ENCODE measurements at places on chromosomes 12 and 14. TPM values are rescaled to one million over a fixed set of nuclear protein-coding genes. Genes with fewer than 3 reads are reported as not detected.

Gene SYT1
- 1.9 TPM for total RNA-seq

Gene LRFN5
- not detected for total RNA-seq

Gene ACOT4
- total RNA-seq = 1.6 TPM

Gene WSCD2
- not detected for total RNA-seq

Gene PTPRB
- total RNA-seq = 0.42 TPM

Gene TFCP2
- 8.7 TPM for total RNA-seq

Gene KCNK13
- not detected for total RNA-seq

Gene IPO8
- total RNA-seq = 9.1 TPM

Gene DNAH10
- total RNA-seq = 0.55 TPM

Gene ACSM4
- not detected for total RNA-seq

Gene CBLN3
- total RNA-seq = 0.11 TPM

Gene MYF5
- total RNA-seq = not detected

Gene KRT72
- total RNA-seq = not detected

Gene DHRS2
- not detected for total RNA-seq

Gene IFNG-AS1
- not detected for total RNA-seq

Gene PFKM
- total RNA-seq = 50.0 TPM

Gene RDH5
- total RNA-seq = 2.2 TPM

Gene CYP46A1
- total RNA-seq = not detected

Gene NTN4
- total RNA-seq = 27.5 TPM

Gene CCDC177
- not detected for total RNA-seq

Gene TRPV4
- 1.6 TPM for total RNA-seq

Gene TMTC1
- total RNA-seq = 16.9 TPM

Gene ANO2
- not detected for total RNA-seq

Gene KRT78
- 0.16 TPM for total RNA-seq

Gene ANG
- total RNA-seq = 10.1 TPM

Gene EIF5
- total RNA-seq = 163 TPM

Gene LALBA
- not detected for total RNA-seq

Gene PMEL
- 1.8 TPM for total RNA-seq

Gene TMEM229B
- 3.0 TPM for total RNA-seq

Gene ACOT6
- not detected for total RNA-seq

Gene KLHL33
- not detected for total RNA-seq

Gene CEP170B
- total RNA-seq = 41.1 TPM

Gene ZFHX2
- total RNA-seq = not detected

Gene CDK2
- 50.3 TPM for total RNA-seq

Gene NRIP2
- total RNA-seq = not detected

Gene FGF23
- not detected for total RNA-seq

Gene PMCH
- total RNA-seq = not detected

Gene PLEKHD1
- not detected for total RNA-seq

Gene MDGA2
- not detected for total RNA-seq

Gene TMEM120B
- total RNA-seq = 6.6 TPM

Gene ITGB7
- 0.04 TPM for total RNA-seq
